ENCODE measurements at places on chromosomes 3 and 15. TPM values are rescaled to one million over a fixed set of nuclear protein-coding genes. Genes with fewer than 3 reads are reported as not detected.

P2RY13 gene
- total RNA-seq, result not detected

INKA1 gene
- total RNA-seq, result 17.3 TPM

CA12 gene
- 0.60 TPM for total RNA-seq

GRAMD2A gene
- under 0.01 TPM for total RNA-seq

INAFM2 gene
- total RNA-seq, result 17.6 TPM

LRRN1 gene
- total RNA-seq, result not detected

SNX22 gene
- 0.11 TPM for total RNA-seq

CAPN3 gene
- 0.69 TPM for total RNA-seq

VGLL3 gene
- total RNA-seq, result 0.17 TPM

SEMA5B gene
- total RNA-seq, result 0.11 TPM

EPB42 gene
- total RNA-seq, result not detected

ONECUT1 gene
- not detected for total RNA-seq

GOLGA6D gene
- total RNA-seq, result not detected

LDHAL6B gene
- total RNA-seq, result not detected

PROS1 gene
- total RNA-seq, result 17.3 TPM

CCDC39 gene
- total RNA-seq, result not detected

UROC1 gene
- under 0.01 TPM for total RNA-seq

TGM5 gene
- not detected for total RNA-seq

ATP13A4 gene
- 0.09 TPM for total RNA-seq

Measured in dermis lymphatic vessel endothelial cell (primary cell).